ENCODE measurements at places on chromosomes 7 and 10.
A peak's percentile ranks its signal among the peaks of the same experiment; 100 is the strongest.

GRCh38 chr7:127793582-127793981 is 141.6 kb downstream of the SND1 start:
- DNase-seq: no peak

DNA sequence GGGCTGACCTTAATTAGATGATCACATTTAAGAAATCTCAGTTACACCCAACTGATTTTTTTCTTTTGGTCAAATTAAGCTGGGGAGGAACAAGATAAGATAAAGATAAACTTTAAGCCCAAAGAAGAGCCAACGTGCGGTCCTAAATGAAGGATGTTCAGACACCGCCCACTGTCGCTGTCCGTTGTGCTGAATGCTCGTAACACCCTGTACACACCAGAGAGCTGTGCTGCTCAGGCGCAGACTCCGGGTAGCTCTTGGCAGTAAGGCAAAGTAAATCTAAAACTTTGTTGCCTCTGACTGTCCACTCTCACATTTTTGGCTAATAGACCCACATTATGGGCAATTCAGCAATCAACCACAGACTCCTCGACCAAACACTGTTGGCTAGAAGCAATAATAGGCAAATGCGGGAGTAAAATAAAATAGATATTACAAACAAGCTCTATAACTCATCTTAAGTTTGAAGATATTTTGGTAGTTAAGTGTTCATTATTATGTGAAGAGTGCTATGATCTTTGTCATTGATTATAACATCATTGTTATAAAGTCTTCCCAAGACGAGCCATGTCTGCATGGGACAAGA is 57.1 kb downstream of the PLPP4 start:
- peak; percentile 35 for DNase-seq

GRCh38 chr10:3111621-3112163 is 44.3 kb downstream of the PFKP start:
- DNase-seq: no peak

DNA sequence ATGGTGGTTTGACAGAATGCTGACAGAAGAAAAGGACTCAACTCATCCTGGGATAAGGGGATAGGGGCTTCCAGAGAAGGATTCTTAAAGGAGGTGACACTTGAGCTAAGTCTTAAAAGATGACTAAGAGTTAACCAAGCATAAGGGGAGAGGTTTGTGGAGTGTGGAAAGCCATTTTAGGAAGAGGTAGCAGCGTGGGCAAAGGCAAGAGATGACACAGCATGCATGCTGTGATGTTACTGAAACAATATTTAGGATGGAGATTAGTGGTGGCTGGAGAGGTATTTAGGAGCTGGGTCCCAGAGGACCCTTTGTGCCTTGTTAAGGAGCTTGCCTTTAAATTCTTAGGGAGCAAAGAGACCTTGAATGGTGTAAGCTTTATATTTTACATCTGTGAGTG is 65.1 kb downstream of the SPAG6 start:
- DNase-seq: no peak

- no peak for DNase-seq
Measured at GRCh38 chr7:95395755-95396135, 430 bp downstream of the PON3 start.

DNA sequence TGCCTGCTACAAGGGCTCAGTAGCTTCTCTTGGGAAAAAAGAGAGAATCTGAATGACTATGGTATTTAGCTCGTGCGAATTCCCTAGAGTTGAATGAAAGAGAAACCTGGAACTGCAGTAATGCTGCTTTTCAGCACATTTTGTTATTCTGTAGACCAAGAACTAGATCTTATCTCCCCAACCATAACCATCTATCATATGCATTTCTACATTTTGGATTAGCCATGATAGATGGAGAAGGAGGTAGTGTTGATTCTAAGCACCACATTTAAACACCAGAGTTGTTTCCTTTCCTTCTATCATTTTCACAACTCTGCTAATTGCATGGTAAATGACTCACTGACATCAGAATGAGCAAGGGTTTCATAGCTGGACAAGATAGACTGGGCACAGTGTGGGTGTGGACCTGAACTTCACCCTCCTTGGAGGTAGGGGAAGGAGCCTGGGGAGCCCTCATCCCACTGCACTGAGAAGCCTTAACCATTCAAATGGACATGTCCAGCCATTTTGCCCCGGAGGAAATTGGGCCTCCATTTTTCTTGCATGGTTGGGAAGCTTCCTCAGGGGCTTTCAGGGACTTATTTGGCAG is 55.3 kb upstream of the BMPER start:
- DNase-seq: no peak

DNA sequence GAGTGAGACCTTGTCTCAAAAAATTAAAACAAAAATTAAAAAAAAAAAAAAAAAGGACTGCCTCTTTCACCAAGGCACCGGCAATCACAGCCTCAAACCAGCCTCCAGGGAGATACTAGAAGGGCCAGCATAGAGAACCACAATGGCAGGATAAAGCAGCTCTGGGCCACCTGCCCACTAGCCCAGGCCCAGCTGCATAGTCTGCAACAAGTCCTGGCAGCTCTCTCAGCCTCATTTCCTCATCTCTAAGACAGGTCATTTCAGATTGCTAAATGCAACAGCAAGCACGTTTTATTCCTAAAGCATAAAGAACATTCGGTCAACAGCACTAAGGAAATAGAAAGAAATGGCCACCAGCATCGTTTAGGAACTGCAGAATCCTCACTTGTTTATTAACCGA is 28.8 kb downstream of the XPNPEP1 start:
- no peak for DNase-seq

DNA sequence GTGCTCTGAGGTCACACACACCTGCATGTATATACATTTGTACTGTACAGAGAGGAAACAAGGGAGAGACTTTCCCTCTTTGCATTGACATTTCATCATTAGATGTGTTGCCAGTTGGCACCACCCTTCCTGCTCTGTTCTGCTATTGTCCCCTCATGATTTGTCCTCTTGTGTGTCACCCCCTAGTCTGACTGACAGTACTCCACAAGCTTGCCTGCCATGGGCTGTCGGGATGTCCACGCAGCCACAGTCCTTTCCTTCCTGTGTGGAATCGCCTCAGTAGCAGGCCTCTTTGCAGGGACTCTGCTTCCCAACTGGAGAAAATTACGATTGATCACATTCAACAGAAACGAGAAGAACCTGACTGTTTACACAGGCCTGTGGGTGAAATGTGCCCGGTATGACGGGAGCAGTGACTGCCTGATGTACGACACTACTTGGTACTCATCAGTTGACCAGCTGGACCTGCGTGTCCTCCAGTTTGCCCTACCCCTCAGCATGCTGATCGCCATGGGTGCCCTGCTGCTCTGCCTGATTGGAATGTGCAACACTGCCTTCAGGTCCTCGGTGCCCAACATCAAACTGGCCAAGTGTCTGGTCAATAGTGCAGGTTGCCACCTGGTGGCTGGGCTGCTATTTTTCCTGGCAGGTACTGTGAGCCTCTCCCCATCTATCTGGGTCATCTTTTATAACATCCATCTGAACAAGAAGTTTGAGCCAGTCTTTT is 9.4 kb downstream of the CLDN12 start:
- peak; percentile 15 for DNase-seq

GRCh38 chr10:104907521-104907920 is 266.4 kb downstream of the SORCS3 start:
- DNase-seq: no peak

DNA sequence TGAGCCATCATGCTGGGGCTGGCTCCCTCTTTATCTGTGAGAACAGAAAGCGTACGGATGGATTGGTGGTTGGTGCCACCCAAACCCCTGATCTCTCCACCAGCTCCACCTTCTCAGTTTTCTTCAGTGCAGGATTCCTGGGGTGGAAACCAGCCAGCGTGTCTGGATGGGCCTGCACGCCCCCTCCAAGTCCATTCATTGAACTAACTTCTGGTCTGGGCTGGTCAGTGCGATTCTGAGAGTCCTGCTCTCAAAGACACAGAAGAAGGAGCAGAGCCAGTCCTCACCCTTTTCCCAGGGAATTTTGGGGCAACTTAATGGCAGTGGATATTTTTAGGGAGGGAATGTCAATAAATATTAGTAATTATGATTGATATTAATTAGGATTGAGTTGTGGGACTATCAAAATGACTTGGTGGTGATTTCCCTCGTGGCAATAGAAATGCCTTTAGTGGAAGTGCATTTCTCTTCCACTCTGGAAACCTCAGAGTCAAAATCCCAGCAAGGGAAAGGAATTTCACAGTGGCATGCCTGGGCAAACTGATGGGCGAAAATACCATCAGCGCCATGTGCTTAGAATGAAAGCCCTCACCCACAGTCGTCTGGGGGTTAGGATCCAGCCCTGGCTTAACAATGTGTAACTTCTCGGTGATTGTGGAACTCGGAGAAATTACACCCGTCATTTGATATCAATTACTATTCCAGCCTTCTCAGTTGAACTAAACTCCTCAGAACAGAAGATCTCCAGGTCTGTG is 69.3 kb upstream of the EEPD1 start:
- DNase-seq: no peak

DNA sequence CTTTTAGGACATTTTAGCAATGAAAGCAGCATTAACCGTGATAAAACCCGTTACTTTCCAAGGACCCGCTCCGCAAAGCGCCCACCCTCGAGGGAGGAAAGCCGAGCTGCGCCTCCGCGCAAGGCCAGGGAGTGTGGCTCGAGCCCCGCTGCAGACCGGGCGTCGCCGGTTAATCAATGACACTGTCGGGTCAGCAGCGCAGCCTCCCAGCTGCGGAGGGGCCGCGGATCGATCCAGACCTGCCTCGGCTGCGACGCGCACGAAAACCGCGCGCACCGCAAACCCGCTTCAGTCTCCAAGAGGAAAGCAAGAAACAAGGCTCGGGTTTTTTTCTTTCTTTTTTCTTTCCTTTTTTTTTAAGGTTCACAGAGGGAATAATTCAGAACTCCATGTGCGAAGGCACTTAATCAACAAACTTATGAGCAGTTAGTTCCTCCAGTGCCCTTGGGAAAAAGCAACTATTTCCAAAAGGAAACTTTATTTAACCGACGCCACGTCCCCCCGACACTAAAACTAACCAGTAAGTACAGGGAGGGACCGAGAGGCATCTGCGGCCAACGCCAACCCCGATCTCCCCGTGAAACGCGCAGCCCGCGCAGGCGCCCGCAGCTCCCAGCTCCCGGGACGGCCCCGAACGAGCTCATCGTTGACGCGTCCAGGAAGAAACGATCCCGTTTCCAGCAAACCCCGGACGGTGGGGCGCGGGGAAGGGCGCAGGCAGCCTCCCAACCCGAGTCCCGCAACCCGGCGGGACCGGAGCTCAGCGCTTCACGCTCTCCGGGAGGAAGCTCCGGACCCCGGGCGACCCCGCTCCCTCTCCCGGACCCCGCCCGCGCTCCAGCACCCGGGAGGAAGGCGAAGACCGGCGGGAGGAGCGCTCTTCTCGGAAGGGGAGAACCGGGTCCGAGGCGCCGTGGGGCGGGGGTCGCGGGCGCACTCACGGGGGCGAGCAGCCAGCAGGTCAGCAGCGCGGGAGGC is 598 bp downstream of the VIPR2 start:
- DNase-seq: no peak

DNA sequence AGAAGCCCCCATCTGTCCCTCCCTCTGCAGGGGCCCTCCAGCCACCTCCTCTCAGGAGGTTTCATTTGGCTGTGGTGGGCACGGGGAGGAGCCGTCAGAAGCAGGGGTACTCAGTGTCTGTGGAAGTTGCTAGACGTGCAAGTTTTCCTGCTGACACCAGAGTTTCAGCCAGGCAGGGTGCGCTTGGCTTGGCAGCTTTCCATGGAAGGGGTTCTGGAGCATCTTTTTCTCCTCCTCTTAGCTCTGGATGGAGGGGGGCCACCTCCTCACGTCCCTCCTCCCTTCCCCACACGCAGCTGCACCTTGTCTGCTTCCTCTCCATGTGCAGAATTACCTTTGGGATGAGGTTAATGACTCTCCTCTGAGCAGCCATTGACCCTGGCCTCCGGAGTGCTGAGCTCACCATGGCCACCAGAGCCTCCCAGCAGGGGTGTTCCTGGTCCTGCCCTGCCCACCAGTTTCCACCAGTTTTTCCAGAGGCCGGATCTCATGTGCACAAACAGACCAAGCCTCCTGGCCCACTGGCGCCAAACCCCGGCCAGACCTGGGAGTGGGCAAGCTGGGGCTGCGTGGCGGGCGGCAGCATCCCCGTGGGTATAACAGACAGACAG is 579.8 kb upstream of the FOXK1 start:
- DNase-seq: no peak

- no peak for DNase-seq
Measured at GRCh38 chr10:88642963-88643362, 21.3 kb upstream of the LIPF start.

DNA sequence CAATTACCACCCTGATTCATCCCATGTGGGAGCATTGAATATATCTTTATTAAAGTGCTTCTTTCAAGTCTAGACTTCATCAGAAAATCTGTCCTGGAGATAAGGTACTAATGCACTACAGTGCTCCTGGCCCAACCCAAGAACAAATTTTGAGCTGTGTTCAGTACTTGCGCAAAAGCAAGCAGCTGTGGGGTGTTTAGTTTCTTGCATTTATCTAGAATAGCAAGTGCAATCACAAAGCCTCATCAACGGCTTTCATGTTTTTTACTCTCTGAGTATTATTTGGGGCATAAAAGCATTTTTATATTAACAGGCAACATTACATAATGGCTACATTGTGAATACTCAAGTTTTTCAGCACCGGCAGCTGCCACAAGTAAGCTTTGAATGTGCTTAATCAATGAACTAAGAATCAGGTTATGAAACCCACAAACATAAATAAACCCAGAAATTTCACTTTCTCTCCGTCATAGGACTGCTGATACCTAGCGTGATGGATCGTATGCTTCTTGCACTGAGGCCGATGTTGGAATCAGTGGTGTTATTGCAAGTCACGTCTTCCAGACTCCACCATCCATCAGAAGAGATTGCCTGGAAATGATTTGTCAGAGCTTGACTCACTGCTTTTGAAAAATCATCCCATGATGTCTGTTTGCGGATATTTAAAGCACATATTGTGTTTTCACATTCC is 113.1 kb downstream of the CTTNBP2 start:
- no peak for DNase-seq

- DNase-seq: no peak
Measured at GRCh38 chr10:78565841-78566240, 502.9 kb upstream of the ZMIZ1 start.

DNA sequence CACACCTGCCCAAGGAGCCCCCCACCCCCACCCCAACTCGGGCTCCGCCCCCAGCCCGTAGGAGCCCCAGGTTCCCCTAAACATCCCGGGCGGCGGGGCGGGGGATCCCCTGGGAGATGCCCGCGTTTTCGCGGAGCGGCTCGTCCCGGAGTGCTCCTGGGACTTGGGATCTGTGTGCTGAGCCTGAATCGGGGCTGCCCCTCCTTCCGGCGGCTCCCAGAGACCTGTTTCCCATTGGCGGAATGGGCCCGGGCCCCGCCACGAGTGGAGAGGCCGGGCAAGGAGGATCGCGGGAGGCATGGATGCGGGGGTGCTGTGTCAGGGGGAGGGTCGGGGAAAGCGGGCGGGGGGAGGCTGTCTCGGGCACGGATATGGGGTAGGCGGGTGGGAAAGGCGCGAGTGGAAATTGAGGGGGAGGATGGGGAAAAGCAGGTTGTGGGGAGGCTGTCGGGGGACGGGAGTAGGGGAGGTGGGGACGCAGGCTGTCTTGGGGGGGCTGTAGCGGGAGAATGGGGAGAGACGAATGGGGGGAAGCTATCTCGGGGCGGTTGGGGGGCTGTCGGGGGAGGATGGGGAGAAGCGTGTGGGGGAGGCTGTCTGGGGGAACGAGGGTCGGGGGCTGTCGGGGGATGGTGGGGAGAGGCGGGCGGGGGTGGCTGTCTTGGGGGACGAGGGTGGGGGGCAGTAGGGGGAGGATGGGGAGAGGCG is 572 bp upstream of the BHLHA15 start:
- peak; percentile 7 for DNase-seq

All from iPS DF 19.7 (cell line).